A549 treated with RU486 at 1 μM for 4 hours (cell line): ENCODE measurements at places on chromosomes 4 and X. TPM values are rescaled to one million over a fixed set of nuclear protein-coding genes. Genes with fewer than 3 reads are reported as not detected.

Gene SLC2A9
- total RNA-seq, result 0.21 to 1.00 TPM (median 0.39 TPM) in 5 replicates

Gene F11
- total RNA-seq, result not detected in 5 replicates

Gene ZNF711
- 0.24 to 1.1 TPM (median 0.89 TPM) in 5 replicates for total RNA-seq

Gene GPR50
- total RNA-seq, result 0.07 to 0.24 TPM (median 0.12 TPM) in 5 replicates

Gene MAGED4
- total RNA-seq, result 4.3 to 10.6 TPM (median 8.6 TPM) in 5 replicates
